ENCODE measurements at places on chromosomes 12 and 14. TPM values are rescaled to one million over a fixed set of nuclear protein-coding genes. Genes with fewer than 3 reads are reported as not detected.

DNA sequence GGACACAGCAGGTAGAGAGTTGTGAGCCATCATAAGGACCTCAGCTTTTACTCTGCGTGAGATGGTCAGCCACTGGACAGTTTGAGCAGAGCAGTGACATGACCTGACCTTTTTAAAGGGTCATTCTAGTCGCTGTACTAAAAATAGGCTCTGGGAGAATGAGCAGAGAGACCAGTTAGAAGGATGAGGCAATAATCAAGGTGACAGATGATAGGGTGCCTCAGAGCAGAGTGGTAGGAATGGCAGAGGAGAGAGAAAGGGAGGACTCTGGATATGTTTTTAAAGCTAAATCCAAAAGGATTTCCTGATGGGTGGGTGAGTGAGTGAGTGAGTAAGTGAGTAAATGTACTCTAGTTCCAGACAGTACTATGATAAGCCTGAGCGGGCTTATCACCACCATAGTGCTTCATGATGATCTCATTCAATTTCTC, 83.6 kb upstream of the ARHGAP5 start:
- H3K27ac ChIP-seq = no peak overlapping the region
- H3K4me3 ChIP-seq = no peak overlapping the region
- H3K36me3 ChIP-seq = no peaks in the 10 kb centered on the region

GRCh38 chr12:98532687-98533304, 17.4 kb downstream of the TMPO start:
- H3K36me3 ChIP-seq = peaks cover 57% of the 10 kb centered on the region
- H3K4me1 ChIP-seq = no peaks in the 10 kb centered on the region
- no peak for DNase-seq
- no peaks in the 10 kb centered on the region for H3K27me3 ChIP-seq

DNA sequence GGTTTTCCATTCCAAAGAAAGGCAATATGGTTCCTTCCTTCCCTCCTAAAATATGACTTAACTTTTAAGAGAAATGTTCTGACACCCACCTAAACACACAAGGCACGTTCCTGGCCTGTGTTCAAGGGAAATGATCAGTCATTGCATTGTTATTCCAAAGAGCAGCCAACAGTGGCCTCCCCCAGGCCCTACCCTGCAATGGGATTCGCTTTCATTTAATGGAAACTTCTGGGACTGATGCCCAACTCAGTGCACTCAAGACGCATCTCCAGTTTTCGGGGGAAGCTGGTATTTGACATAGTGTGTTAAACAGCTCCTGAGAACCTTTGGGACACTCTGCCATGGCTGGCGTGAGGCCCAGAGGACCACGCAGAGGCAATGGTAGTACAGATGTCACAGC, 65.9 kb downstream of the DDX51 start:
- H3K4me1 ChIP-seq = no peaks in the 10 kb centered on the region
- H3K36me3 ChIP-seq = no peaks in the 10 kb centered on the region
- H3K4me3 ChIP-seq = no peak overlapping the region

DNA sequence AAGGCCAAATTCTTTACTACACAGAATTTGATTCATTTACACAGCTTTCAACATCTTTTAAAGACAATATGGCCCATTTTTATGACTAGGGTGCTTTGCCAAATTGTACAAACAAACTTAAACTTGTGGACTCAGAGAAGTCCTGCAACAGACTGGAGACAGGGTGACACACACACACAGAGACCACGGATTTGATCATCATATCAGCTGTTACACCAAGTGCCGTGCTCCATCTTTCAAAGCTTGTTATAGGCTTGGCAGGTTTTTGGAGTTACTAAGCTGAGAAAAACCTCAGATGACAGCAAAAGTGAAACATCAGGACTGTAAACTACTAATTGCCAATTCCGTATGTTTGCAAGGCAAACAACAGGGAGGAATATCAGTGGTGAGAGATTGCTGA, 811.7 kb downstream of the GALC start:
- no peaks in the 10 kb centered on the region for H3K4me1 ChIP-seq
- no peaks in the 10 kb centered on the region for H3K27me3 ChIP-seq
- no peak overlapping the region for H3K4me3 ChIP-seq
- no peaks in the 10 kb centered on the region for H3K36me3 ChIP-seq
- DNase-seq = no peak

DNA sequence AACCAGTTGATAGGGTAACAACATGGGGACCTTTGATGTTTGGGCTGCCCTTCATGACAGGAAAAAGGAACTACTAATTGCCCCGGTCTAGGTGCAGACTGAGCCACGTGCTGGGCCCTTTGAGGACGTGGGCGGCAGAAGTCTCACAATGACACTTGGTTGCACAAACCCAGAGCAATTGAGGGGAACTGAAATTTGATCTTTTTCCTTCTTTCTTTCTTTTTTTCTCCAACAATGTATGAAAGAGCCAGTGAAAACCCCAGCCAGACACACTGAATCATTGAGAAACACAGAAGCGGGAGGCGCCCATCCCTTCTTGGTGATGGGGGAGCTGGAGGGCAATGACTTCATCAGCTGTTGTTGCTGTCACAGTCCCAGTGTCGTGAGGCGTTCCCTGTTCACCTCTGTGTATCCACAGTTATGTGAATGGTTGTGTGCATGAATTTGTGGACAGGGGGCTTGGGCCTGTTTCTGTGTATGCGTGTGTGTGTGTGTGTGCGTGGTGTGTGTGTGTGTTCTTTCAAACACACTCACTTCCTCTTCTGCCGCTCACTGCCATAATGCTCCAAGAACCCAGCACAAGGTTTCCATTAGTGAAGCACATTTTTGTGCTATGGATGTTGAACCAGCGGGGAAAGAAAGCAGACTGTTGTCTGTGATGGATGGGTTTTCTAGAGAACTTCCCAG, 137.5 kb upstream of the CCND2 start:
- no peak for DNase-seq
- no peak overlapping the region for H3K27ac ChIP-seq
- no peaks in the 10 kb centered on the region for H3K36me3 ChIP-seq
- H3K4me3 ChIP-seq = no peak overlapping the region

The RNASE3 gene
- total RNA-seq = not detected

The FOXA1 gene
- 75.2 TPM for total RNA-seq

The TNFRSF1A gene
- 229 TPM for total RNA-seq

The SELPLG gene
- total RNA-seq = 2.2 TPM

The PKP2 gene
- total RNA-seq = 253 TPM

The TAS2R46 gene
- total RNA-seq = not detected
